ENCODE measurements at places on chromosomes 4 and X. TPM values are rescaled to one million over a fixed set of nuclear protein-coding genes. Genes with fewer than 3 reads are reported as not detected.

PPP4R3C gene
- not detected for total RNA-seq

ZNF280C gene
- total RNA-seq = 4.8 TPM

RHOXF2B gene
- total RNA-seq = not detected

C4orf36 gene
- total RNA-seq = not detected

ARMCX4 gene
- total RNA-seq = 4.9 TPM

ZXDA gene
- 2.2 TPM for total RNA-seq

All from activated T-helper 17 cell treated with anti-CD3 and anti-CD28 coated beads, Interleukin-2, amount 50 U/mL, for 72 hours (primary cell).